ENCODE measurements at places on chromosomes 3 and 15.

DNA sequence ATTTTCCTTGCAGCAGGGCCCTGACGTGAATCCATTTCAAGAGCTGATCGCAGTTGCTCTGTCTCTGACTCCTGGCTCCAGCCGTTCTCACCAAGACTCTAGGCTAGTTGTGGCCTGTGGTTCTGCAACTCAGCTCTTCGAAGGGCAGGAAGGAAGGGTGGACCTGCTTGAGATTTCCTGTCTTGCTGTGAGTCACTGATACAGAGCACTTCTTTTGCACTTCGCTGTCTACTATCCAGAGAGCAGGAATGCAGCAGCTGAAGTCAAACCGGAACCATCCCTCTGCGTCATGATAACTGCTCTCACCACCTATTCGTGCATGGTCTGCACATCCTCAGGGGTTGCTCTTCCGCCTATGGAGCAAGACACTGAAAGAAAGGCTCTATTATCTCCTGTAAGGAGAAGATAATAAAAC is 59.7 kb downstream of the RAP2B start:
- peak; percentile 78 for DNase-seq

GRCh38 chr15:67049351-67050044 is 15.9 kb upstream of the SMAD3 start:
- no peak for DNase-seq

GRCh38 chr3:71580636-71581456 is 2.7 kb downstream of the FOXP1 start:
- DNase-seq, result no peak

DNA sequence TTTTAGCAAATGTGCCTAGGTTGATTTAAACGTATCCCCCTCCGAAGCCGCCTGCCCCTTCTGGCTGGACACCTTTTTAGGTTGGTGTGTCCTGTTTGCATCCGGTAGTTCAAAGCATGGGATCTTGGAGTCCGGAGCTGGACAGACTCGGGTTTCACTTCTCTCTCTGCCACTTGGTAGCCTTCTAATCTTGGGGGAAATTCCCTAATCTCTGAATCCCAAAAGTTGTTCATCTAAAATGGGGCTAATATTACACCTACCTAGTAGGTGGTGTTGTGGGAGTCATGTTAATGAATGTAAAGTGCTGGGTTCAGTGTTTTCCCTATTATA is 760 bp downstream of the FANCI start:
- DNase-seq, result no peak

DNA sequence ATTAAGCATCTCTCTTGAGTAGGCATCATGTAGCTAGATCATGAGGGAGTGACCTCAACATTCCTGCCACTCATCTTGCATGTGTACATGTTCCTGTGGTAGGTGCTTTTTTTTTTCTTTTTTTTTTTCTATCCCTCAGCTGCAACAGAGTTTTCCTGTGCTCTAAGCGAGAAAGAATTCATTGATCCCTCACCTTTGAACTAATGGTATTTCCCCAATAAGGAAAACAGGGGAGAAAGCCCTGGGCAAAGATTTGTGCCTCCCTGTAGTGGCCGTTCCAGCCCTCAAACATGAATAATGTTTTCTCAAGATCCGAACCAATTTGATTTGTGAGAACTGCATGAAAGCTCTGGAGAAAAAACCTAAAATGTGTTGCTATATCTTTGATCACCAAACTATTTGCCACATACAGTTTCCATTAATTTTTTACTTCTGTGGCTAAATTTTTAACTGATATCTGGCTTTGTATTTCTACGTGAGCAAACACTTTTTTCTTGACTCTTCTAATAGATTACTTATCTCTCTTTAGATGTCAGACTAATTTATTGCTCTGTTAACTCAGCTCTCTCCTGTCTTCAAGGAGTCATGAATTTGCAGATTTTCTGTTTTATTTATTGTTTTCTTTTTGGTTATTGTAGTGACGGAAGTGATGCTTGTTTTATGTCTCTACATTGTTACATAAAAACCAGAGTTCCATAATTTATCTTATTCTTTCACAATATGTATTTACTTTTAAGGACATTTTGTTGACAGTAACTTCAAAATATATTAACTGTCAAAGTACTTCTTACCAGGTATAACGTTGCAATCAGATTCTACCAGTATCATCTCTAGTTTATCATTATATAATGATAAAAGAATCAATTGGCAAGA is 1396.5 kb downstream of the OTOL1 start:
- DNase-seq, result no peak

GRCh38 chr3:64225695-64226499 is 631 bp upstream of the PRICKLE2 start:
- no peak for DNase-seq

DNA sequence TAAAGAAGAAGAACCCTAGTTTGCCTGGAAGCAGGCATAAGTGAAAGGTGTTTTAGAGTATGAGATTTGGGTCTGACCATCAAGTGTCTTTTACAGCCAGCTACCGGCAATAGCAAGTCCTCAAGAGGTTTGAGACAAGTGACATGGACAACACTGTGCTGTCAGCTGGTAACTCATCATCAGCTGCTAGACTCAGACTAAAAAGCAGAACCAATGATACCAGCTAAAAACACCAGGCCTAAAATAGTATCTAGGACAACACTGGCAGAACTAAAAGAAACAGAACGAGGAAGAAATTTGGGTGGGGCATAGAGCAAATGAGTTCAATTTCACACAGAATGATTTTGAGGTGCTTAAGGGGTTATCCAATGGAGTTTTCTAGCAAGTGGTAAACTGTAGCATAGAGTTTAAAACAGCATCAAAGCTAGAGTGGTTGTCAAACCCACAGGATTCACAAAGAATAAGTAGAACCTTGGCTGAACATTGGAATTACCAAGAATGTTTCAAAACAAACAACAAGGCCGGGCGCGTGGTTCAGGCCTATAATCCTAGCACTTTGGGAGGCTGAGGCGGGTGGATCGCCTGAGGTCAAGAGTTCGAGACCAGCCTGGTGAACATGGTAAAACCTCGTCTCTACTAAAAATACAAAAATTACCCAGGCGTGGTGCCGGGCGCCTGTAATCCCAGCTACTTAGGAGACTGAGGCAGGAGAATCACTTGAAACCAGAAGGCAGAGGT is 3.9 kb downstream of the CIAO2A start:
- no peak for DNase-seq

- DNase-seq, result no peak
Measured at GRCh38 chr15:38876211-38876610, 311.6 kb upstream of the RASGRP1 start.

Data from left cardiac atrium (tissue), 4 donors.